Testis (tissue), 5 donors: ENCODE measurements at places on chromosomes 3 and 15.

- DNase-seq = no peak
Observed at GRCh38 chr3:179244878-179245277, 6.0 kb downstream of the KCNMB3 start.

GRCh38 chr15:29334544-29334943, 64.9 kb upstream of the NSMCE3 start:
- DNase-seq = no peak

DNA sequence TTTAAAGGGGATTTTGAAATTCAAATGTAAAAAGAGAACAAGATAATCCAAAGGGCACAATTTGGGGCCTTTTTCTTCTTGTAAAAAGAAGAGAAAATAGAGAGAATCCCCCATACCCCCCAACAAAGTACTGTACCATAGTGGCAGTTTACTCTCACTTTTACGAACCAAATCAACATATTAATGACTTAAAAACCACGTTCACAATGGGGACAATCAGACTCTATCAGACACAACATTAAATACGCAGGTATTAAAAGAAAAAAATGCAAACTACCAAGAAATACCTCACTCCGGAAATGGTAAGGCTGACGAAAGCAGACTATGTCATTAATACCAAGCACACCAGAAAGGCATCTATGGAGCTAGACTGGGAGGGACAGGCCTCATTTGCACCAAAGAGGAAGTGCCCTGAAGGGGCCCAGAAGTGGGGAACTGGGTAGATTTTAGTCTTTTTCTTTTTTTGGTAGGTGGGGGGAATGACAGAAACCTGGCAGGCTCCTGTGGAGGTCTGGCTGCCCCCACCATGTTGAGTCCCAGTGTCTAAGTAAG, 134.3 kb downstream of the TIGIT start:
- DNase-seq = no peak

DNA sequence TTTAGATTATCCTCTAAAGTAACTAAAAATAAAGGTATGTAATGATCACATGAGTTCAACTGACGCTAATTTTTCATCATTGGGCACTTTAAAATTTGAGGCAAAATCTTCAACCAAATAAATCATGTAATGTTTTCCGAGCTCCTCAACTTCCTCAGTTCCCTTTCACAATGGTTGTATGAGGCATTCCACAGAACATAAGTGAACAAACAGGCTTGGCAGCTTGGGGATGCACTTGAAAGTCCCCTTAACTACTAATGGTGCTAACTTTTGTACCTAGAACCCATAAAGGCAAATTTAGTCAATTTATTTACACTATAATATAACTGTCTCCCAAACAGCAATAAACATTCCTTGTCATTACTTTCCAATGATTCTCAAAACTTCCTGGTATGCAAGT, 1137.9 kb downstream of the ROBO2 start:
- no peak for DNase-seq

- DNase-seq = no peak
Observed at GRCh38 chr15:73331501-73331900, 37.3 kb downstream of the HCN4 start.

- no peak for DNase-seq
Observed at GRCh38 chr3:196894557-196895295, 27.0 kb downstream of the SENP5 start.

DNA sequence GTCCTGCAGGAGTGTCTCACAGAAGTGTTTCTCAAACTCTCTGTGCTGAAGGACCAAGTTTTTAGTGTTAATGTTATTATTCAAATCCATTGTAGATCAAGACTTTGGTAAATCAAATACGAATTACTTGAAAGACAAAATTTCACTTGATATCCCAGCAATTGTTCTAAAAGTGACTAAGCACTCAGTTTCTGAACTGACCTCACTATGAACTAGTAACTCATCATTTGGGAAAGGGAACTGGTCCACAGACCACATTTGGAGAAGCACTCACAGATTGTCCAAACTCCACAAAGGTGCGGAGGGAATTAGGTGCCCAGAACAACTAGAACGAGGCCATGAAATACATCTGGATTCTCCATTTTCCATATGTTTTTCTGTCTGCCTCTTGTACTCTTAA, 25.6 kb downstream of the FAM43A start:
- no peak for DNase-seq

GRCh38 chr15:85031086-85031943, 49.7 kb downstream of the PDE8A start:
- DNase-seq = no peak

GRCh38 chr3:106033654-106034053, 164.8 kb upstream of the CBLB start:
- DNase-seq = no peak

DNA sequence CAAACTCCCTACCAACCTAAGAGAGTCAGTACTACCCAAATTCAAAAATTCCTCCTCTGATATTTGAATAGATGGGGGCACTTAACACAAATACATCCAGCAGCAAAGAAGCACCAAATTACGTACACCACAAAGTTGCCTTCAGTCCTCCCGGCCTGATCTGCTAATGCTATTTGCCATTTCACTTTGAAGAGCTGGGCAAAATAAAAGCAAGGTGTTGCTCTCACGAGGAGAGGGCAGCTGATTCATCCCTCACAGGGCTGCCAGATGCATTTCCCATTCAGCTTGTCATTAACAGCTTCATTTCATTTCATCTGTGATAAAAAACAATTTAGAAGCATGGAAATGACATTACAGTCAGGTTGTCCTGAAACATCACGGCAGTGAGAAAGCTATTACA, 283.4 kb upstream of the VEPH1 start:
- no peak for DNase-seq

- DNase-seq = no peak
Observed at GRCh38 chr3:128435058-128435457, 31.6 kb downstream of the DNAJB8 start.

DNA sequence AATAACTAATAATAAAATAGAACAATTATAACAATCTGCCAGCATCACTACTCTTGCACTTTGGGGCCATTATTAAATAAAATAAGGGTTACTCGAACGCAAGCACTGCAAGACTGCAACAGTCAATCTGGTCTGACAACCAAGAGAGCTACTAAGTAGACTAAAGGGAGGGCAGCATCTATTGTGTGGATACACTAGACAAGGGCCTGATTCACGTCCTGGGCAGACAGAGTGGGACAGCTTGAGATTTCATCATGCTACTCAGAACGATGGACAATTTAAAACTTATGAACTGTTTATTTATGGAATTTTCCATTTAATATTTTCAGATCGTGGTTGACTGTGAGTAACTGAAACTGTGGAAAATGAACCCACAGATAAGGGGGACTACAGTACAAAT, 39.5 kb downstream of the TNIK start:
- DNase-seq = peak; percentile 32

DNA sequence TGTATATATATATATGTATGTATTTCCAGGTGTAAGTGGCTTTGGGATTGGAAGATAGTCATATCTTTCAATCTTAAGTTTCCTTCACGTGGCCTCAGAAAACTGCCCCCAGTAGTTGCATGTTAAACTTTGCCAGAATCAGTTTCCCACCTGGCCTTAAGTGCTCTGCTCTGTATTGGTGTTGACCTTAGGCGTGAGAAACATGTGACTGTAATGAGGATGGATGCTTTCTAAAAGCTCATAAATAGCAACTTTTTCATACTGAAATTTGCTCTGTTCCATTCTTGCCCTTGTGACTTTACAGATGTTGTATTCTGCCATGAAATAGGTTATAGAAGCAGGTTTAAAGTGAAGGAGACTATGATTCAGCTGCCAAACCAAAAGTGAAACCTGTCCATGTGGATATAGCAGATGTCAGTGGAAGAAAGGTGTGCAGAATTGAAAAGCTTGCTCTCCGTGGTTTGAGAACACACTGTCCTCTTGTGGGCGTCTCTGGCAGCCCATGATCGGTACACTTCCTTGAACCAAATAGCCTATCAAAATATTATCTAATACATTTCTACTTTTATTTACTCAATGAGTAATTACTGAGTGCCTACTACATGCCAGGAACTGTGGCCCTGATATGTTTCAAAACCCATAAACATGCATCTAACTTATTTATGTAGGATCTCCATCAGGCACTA, 15.8 kb downstream of the SCG5 start:
- DNase-seq = no peak

- DNase-seq = peak; percentile 53
Observed at GRCh38 chr3:12662593-12663400, 1.1 kb downstream of the RAF1 start.

DNA sequence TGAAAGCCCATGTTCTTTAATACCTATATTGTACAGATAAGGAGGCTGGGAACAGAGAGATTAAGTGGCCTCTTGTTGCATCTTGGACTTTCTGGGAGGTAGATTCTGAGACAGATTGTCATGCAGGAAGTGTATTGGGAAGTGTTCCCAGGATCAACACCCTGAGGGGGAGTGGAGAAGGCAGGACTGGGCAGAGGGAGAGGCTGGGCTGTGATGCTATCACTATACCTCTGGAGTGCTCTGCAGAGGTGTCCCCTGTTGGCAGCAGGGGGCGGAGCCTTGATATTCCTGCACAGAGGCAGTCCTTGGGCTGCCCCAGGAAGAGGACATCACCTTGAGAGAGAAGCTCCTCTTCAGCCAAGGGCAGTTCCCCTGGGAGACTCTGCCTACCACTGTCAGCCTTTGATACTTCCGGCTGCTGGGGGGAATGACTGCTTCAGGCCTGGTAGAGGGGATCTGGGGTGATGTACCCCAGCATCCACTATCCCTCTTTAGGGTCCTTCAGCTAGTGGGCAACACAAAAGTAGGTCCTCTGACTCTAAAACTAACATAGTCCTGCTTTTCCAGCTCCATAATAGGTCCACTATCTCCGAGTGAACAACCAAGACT, 97.4 kb upstream of the RNU6-1 start:
- DNase-seq = no peak

DNA sequence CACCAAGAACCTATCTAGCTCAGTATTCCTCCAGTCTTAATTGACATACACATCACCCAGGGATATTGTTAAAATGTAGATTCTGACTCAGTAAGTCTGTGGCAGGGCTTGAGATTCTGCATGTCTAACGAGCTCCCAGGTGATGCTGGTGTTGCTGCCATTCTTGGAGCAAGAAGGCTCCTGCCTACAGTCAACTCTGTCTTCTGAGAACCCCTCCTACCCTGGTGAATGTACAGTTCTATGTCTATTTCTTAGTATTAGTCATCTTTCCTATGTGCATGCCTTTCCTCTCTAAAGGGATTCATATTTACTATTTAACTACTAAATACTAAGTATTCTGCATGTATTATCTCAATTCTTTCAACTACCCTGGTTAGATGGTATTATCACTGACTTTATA, 268.7 kb downstream of the EDEM1 start:
- DNase-seq = no peak

- no peak for DNase-seq
Observed at GRCh38 chr15:68629519-68630210, 50.9 kb downstream of the CORO2B start.

- DNase-seq = peak; percentile 83
Observed at GRCh38 chr3:48194446-48195071, 6.3 kb upstream of the CDC25A start.

DNA sequence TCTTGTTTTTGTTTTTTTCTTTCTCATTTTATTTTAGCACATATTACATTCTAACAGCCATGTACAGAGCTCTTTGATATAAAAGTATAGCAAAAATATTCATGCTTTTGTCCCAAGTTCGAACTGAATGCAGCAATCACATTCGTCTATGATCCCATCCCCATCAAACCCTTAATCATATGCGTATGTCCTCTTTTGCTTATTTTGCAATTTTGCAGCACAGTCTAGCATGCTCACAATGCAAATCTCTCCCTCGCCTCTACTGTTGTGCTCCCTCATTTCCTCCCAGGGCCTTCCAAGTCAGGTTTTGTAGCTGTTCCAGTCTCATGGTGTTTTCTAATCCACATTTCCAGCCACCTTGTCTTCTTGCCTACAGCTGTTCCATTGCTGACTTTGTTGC, 144.6 kb upstream of the VEPH1 start:
- no peak for DNase-seq

GRCh38 chr3:101453961-101454360, 59.1 kb downstream of the SENP7 start:
- DNase-seq = no peak

- no peak for DNase-seq
Observed at GRCh38 chr3:135907422-135908165, 57.9 kb upstream of the PPP2R3A start.

DNA sequence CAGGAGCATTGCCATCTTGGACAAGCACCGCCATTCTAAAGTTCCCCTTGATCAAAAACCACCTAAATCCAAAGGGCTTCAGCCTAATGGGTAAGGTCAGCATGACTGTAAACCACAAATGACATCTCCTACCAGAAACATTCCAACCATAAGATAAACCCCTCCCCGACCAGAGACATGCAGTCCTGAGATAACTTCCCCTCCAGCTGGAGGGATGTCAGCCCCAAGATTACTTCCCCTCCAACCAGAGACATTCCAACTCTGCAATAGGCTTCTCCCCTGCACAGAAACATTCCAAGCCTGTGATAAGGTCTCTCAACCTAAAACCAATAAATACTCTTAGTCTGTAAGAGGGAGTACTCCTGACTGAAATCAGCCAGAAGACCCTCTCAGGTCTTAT, 62.7 kb upstream of the DNAJC19 start:
- DNase-seq = no peak

DNA sequence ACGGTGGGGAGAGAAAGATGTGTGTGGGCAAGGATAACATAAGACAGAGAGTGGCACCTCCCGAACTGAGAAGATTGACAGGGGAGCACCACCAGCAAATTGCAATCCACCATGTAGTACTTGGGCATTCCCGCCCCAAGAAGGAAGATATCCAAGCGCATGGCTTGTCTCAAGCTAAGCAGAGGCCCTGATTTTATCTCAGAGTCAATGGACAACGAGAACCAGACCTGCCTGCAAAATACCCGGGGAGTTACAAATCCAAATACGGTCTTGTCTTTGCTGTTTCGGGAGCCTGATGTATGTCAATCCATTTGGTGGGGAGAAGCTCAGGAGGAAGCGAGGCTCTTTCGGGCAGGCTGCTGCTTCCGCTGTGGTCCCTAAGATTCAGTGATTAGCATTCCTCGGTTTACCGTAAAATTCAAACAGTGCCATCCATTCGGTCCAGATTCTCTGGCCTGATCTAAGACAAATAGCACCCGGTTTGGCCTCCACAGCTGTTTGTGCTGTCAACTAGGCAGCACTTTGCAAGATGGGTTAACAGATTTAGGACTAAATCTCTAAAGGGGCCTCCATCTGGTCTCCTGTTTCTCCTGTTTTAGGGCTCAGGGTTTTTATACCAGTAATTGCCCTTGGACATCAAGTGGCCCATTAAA, 97.7 kb upstream of the WNT5A start:
- no peak for DNase-seq

- DNase-seq = no peak
Observed at GRCh38 chr3:152174876-152175527, 93.7 kb upstream of the MBNL1 start.

GRCh38 chr3:149145356-149145755, 15.9 kb downstream of the HPS3 start:
- no peak for DNase-seq

- DNase-seq = no peak
Observed at GRCh38 chr3:136109499-136109898, 86.6 kb downstream of the MSL2 start.

GRCh38 chr3:57397175-57398026, 104.9 kb upstream of the ASB14 start:
- DNase-seq = peak; percentile 36

- DNase-seq = no peak
Observed at GRCh38 chr3:107512108-107512507, 10.7 kb upstream of the BBX start.
